ENCODE measurements at places on chromosomes 3 and 15.
A peak's percentile ranks its signal among the peaks of the same experiment; 100 is the strongest.

DNA sequence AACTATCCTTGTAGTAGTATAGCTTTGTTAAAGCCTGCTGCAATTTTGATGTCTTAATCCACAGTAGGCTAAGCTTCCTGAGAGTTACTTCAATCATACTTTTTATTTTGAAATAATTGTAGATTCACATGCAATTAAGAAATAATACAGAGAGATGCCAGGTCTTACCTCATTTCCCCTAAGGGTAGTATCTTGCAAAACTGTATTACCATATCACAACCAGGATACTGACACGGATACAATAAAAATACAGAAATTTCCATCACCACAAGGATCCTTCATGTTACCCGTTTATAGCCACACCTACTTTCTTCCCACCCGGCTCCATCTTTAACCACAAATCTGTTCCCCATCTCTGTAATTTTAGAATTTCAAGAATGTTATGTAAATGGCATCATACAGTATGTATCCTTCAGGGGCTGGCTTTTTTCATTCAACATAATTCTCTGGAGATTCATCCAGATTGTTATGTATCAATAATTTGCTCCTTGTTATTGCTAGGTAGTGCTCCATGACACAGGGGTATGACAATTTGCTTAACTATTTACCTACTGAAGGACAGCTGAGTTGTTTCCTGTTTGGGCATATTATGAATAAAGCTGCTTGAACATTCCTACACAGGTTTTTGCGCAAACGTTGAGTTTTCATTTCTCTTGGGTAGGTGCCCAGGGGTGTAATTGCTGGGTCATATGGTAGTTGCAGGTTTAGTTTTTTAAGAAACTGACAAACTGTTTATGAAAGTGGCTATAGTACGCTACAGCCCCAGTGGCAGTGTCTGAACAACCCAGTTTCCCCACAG, 21.6 kb downstream of the BDH1 start:
- DNase-seq, result no peak

DNA sequence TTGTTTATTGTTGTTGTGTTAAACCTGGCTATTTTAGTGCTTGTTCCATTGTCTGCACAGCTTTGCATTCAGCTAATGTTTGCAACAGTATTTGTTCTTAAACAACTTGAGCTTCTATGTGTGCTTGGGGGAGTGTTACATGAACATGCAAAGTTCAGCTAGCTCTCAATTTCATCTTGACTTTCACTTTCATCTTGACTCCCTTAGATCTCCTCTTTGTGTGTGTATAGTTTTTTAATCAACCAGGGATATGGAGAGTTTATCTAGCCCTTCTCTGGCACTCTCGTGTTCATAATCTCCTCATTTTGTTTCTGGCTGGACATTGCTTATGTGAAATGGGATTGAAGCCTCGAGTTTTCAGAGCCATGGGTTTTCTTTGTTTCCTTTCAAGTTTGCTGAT, 212.4 kb upstream of the ZBTB20 start:
- peak; percentile 36 for DNase-seq

DNA sequence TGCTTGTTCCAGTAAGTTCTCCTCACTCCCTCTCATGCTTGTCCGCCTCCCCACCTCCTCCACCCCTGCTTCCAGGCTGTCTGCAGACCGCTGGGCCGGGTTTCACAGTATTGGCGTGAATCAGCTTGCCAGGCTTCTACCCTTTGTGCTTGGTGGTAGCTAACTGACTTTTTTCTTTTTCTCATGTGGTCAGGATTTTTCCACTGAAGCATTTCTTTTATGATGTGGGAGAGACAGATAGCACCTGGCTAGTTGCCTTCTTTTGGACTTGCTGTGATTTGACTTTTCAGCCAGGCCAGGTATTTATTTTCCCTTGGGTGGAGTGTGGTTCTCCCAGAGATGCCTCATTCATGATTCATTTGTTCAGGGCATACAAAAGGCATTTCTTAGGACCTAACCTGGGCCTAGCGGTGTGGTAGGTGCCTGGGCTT, 60.6 kb downstream of the ST6GAL1 start:
- no peak for DNase-seq

DNA sequence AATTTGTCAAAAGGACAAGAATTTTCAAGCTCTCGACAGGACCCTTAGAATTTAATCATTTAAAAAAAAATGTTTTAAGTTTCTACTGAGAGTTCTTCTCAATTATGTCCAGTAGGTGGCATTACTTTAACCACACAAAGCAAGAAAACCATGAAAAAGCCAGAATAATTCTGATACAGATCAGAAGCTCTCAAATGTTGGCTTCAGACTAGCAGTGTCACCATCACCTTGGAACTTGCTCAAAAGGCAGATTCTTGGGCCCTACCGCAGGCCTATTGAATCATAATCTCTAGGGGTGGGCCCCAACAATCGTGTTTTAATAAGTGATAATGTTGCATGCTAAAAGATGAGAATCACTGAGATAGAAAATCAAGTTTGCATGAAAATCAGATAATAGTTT, 99.5 kb upstream of the KCNMB2 start:
- peak; percentile 44 for DNase-seq

DNA sequence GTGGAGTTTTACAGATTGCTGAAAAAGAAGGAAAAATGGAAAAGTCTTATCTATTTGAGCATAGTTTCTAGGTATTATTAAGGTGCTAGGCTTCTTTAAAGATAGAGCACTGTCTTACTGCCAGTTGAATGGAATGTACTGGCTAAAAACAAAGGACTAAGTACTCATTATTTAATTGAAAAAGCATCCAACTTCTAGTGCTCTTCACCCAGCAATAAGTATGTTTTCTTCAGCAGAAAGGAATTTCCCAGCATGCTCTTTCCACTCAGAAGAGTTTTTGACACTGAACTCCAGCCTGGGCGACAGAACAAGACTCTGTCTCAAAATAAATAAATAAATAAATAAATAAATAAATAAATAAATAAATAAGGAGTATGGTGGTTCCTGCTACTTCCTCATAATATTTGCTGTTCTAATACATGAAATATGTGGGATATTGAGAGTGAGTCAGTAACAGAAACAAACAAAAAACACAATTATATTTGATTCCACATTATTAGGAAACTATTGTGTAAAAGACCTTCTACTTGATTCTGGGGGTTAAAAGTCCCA, 70.6 kb downstream of the ATP13A4 start:
- DNase-seq, result no peak

GRCh38 chr3:24500806-24501205, 6.2 kb upstream of the THRB start:
- DNase-seq, result no peak

DNA sequence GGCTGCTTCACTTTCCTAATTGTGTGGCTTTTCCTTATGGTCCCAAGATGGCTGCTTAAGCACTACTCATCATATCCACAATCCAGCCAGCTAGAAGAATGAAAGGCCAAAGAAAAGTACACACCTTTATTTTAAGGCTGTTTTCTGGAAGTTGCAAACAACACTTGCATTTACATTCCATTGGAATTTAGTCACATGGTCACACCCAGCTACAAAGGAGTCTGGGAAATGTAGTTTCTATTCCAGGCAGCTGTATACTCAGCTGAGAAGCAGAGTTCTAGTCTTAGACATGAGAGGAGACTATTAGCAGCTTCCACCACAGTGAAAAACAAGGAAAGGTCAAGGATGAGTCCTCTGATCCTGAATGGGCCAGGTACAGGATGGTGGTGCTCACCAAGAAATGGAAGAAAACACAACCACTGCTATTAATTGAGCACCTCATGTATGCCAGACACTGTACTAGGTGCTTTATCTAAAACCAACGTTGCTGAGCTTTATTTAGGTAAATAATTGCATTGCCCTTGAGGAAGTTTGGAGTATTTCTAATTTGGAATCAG, 28.0 kb upstream of the ATG7 start:
- peak; percentile 28 for DNase-seq

DNA sequence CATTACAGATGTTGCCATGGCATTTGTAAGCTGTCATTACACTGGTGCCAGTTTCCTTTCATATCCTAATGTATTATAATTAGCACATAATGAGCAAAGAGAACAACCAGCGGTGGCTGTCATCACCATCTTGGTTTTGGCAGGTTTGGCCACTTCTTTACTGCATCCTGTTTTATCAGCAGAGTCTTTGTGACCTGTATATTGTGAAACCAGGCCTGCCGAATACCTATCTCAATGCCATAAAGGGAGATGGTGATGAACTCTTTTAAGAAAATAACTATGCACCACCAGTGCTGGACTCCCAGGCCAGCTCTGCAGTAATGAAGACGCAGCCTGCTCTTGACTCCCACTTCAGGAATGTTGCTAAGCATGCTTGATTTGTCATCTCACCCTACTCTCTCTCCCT, 458.1 kb upstream of the NR2F2 start:
- DNase-seq, result no peak

- DNase-seq, result peak; percentile 17
Measured at GRCh38 chr15:76011627-76012551, at the start of gene NRG4. TSS of gene NRG4 (minus strand) at chr15:76012424. CDS start at chr15:76011230, 1,194 bp downstream.

DNA sequence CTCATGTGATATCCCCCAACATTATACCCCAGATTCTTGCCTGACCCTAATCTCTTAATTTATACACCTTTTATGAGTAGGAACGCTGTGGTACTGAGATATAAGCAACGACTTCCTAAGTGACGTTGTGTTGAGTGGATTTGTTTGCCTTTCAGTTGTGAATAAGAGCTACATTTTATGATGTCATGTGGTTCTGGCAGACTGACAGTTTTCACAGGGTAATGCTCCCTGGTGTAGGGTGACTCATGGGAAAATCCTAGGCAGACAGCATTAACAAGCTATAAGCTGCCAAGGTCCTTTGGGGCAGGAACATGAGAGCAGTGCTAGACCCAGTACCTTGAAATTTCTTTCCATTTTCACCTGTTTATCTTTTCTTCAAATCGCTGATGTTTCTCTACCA, 11.2 kb downstream of the C3orf52 start:
- DNase-seq, result peak; percentile 99

GRCh38 chr15:74396445-74397238, 29.2 kb upstream of the CYP11A1 start:
- no peak for DNase-seq
